BE2C (cell line): ENCODE measurements at places on chromosomes 12 and 14.
A peak's percentile ranks its signal among the peaks of the same experiment; 100 is the strongest.

DNA sequence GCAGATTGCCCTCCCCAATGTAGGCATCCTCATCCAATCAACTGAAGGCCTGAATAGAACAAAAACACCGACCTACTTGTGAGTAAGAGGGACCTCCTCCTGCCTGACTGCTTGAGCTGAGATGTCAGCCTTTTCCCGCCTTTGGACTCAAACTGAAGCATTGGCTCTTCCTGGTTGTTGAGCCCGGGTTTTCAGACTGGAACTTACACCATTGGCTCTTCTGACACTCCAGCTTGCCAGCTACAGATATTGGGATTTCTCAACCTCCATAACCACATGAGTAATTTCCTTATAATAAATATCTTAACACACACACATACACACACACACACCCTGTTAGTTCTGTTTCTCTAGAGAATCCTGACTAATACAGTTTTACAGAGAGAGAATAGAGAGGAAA, 173.4 kb upstream of the NTF3 start:
- no peak for DNase-seq

DNA sequence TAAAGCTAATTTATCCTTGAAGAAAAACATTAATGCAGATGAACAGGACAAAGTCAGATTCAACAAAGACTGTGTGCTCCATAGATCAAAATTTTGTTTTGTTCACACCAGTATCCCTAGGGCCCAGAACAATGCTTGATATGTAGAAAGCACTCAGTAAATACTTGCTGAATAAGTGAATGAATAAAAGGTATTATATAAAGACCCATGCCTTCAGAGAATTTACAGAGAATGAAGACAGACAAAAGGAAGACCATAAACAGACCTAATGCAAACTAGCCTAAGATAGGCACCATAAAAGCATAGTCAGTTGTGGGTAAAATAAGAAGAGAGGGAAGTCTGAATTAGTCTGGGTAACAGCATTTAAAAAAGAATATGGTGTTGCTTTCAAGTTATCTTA, 47.3 kb upstream of the TMCC3 start:
- DNase-seq: no peak

GRCh38 chr12:24505366-24506015, 443.4 kb downstream of the BCAT1 start:
- no peak for DNase-seq

GRCh38 chr14:35331605-35332516, 39.7 kb downstream of the PSMA6 start:
- no peak for DNase-seq

DNA sequence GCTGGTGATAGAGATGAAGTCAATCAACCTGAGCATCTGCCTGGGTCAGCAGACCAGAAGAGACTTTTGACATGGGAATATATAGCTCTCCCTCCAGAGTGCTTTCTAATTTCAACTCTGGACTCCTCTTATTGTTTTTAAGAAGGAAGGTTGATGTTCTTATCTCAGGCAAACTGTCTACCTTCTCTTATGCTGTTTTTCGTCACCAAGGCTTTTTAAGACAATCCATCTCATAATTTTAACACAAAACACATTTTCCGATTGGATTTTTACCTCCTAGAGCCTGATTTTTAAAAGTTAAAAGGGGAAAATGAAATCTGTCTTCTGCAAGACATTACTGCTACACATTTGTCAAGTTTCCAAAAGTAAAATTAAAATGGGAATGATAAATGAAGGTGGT, 368.7 kb upstream of the MIS18BP1 start:
- no peak for DNase-seq

GRCh38 chr12:49548822-49549648, 10.2 kb downstream of the KCNH3 start:
- DNase-seq: no peak

DNA sequence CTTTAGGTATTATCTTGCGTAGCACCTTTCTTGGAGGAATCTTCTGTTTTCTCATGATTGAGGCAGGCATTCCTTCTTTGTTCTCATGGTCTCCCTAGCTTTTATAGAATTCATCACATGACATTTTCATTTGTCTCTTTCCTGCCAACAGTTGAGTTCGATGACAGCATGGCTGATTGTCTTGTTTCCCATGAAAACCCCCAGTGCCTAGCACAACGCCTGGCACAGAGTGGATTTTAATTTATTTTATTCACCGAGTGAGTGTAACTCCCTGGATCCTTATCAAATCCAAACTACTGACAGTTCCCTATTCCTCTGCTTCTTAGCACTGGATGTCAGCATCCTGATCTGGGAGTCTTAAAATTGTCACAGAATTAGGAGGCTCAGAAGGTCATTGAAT, 182.6 kb downstream of the SUDS3 start:
- DNase-seq: no peak

- peak; percentile 57 for DNase-seq
These were observed 788 bp downstream of the DDHD1 start for GRCh38 chr14:53152184-53152886.

DNA sequence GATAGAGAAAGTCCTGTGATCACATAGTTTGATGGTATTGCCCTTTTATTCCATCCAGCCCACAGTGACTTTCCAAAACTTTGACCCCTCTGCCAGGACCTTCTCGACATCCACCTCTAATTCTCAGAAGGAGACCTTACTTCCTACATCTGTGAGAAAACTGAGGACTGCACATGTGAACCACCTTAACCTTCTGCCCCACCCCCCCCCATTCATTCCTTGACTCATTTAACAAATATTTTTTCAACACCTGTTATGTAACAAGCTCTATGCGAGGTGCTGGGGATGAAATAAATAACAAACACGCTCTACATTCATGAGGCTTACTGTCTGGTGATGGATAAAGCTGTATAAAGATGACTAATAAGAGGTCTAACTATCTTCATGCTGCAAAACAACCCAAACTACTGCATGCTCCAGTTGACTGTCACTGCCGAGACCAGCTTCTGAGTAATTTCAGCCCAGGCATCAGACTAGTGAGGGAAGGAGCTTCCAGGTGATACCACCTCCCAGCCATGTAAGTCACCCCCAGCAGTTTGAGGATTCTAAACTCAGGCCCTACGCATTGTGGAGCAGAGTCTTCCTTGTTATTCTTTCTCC, 1.9 kb upstream of the HAL start:
- no peak for DNase-seq

DNA sequence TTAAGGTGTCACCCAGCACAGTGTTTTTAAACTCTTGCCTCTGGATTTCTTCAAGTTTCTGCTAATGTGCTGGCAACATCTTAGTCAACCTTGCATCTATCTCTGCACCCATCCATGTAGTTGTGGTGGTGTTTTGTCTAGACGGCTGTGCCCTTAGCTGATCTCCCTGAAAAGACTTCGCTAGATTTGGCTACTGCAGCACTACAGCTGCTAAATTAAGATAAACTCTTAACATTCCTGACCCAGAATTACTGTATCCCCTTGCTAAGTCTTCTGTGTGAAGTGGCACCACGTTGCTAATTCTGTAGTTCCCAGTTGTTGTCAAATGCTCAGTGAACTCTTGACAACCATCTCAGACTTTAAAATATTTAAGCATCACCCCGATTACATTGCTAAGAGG, 66.8 kb downstream of the SRGAP1 start:
- DNase-seq: no peak

DNA sequence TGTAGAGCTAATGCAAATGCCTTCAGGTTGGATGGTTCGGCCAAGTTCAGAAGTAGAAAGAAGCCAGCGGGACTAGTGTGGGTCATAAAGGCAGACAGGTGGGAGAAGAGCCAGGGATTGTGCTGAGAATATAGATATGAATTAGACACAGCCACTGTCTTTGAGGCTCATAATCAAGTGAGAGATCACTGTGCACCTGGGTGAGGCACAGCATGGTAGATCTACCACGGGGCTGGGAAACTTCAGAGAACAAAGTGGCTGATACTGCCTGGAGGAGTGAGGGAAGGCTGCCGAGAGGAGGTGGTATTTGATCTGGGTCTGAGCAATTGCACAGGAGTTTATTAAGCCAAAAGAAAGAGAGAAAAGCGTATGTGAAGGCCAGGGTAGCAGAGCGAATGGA, 40.6 kb upstream of the CHST11 start:
- DNase-seq: no peak

DNA sequence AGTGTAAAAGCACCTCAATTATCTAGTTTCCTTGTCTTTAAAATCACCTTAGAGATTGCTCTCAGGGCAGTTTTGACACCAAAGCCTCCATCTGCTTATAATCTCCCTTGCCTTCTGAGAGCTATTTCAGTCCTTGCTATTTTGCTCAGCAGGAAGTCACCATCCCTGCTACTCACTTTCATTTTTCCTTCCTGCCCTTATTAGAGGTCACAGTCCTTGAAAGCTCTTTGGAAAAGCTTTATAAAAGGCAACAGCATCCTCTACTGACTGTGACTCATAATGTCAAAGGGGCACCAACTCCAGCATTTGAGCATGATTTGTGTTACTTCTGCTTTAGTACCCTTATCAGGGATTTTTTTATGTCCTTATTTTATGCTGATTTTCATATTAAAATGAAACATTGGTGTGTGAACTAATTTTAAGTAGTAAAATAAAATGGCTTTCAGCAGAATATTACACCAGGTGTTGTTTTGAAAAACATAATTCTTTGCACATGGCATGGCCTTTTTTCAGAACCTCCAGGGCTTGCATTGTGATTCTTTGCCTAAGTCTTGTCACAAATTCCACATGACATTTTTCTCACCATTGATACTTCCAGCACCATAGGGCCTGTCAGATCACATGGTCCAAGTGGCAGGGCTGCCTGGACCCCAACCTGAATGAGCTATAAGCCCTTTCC, 213.0 kb downstream of the ADAMTS20 start:
- DNase-seq: peak; percentile 14

DNA sequence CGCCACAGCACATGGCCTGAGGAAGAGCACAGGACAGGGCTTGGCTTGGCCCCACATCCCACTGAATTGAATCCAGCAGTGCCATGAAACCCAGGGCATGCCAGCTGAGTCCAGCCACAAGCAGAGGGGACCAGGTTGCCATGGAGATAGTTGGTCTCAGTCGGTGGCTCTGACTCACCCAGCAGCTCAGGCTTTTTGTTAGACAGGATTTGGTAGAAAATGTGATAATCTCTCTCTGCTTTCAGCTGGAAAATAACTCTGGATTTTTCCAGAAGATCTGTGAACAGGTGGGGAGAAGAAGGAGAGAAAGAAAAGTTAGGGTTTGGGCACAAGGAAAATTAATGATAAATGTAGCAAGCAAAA, 4.8 kb downstream of the MYH7 start:
- peak; percentile 33 for DNase-seq

DNA sequence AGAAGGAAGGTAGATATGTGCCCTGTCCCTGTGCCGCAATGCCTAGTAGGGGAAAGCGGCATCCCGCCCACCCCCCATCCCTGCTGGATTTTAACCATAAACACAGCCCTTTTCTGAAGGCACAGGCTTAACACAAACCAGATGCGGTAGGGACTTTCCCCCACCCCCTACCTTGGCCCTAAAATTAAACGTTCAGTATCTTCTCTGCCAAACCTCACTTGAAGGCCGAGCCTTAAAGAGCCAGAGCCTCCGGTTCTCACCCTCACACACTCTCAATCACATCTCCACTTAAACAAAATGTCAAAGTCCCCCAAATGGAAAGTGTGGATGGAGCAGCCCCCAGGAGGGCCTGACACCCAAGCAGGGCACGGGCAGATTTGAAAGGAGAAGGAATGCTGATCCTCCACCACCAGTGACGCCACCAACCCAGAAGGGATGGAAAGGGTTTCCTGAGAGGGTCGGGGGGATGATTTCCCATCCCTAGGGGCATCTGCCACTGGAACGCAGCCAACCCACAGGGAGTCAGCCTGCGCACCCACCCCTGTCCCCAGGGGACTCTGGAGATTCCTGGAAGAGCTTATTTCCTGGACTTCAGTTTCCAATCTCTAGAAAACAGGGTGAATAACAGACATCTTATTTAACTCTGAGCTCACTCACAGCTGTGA, 26.4 kb downstream of the ACTN1 start:
- DNase-seq: peak; percentile 85

GRCh38 chr14:56855891-56856461, 45.7 kb upstream of the OTX2 start:
- DNase-seq: no peak

DNA sequence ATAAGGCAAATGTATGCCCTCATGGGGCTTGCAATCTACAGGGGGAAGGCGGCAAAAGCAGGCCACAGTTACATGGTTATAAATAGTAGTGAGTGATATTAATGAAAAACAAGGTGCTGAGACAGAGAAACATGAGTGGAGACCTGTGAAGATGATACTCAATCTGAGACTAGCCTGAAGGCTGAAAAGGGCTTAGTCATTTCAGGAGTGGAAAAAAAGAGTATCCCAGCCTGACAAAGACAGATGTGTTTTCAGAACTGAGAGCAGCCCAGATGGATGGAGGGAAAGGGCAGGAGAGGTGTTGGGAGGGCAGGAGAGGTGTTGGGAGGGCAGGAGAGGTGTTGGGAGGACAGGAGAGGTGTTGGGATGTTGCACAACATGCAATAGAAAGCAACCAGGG, 181.9 kb downstream of the C12orf42 start:
- DNase-seq: no peak
